ENCODE measurements at places on chromosomes 13 and 19.

DNA sequence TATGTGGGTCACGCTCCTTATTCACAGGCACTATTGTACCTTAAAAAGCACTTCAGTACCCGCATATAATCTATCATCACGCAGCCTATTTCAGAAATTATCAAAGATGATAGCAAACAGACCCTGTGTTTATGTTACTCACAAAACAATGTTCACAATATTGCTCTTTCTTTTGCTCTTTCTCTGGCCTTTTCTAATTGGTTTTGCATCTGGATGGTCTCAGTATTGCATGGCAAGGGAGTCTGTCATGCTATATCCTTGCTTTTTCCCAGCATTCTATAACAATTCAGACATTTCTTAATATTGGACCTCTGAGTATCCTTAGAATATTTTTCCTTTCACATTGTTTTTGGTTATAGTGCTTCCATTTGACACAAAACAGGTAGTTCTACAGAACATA lies 541.8 kb upstream of the KLF12 start:
- no peak for DNase-seq

DNA sequence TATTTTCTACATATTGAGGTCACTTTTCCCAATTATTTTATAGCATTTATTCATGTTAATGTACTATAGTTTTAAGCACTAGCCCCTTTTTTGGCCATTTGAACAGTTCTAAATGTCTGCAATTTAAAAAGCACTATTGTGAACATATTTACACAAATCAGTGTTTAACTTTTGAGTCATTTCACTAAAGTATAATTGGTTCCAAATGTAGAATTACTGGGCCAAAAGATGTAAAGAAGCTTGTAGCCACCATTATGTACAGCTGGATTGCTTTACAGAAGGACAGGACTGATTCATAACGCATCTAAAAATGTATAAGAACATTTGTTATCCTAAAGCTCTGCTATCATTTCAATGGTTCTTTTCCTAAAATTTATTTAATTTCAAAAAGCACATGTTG lies 16.6 kb upstream of the ATP12A start:
- no peak for DNase-seq

DNA sequence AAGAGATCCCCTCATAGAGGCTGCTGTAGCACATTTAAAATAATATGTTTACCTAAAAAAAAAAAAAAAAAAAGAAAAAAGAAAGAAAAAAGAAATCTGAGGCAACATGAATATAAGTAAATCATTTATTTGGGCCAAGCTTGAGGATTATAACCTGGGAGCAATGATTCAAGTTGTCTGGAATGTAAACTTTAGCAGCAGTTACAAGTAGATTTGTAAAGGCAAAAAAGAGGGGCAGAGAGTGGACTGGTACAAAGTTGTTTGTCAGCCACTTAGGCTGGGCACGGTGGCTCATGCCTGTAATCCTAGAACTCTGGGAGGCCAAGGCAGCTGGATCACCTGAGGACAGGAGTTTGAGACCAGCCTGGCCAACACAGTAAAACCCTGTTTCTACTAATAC lies 11.3 kb downstream of the ZNF43 start:
- DNase-seq: no peak

DNA sequence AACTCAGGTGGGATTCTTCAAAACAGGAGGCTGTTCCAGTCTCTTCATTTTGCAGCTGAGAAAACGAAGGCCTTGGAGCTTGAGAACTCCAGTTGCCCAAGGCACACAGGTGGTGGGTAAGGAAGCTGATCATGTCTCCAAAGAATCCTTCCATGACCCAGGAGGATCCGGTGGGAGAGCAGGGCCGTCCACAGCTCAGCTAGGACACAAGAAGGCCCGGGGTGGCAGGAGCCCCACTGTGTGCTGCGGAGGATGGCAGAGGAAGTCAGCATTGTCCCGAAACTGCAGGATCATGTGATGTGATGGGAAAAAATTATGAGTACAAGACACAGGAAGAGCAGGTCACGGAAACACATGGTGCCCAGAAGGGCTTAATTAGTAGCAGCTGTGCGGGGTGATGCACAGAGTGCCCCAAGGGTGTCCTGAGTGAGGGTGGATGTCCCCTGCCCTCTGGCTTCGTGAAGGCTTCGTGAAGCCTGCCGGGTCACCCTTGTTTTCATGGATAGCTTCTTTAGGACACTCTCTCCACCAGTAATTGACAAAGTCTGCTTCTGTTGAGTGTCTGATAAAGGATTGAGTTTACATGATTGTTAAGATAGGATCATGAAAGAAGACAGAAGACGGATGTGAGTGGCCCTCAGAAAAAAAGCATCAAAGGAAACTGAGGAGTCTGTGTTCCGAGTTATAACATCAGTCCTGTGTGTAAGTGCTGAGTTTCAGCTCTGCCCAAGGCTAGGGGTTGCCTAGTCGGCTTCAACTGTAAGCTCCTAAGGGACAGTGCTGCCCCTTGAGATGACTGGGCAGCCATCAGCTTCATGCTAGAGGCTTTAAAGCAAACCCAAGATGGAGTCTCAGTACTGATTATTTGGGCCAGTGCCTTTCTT lies 33.8 kb upstream of the SACS start:
- no peak for DNase-seq

GRCh38 chr19:38057959-38058690 lies 151.1 kb downstream of the SIPA1L3 start:
- DNase-seq: no peak

GRCh38 chr19:38009650-38010242 lies 102.7 kb downstream of the SIPA1L3 start:
- no peak for DNase-seq

- DNase-seq: no peak
Observed at GRCh38 chr13:99977912-99978798, 3.4 kb upstream of the ZIC2 start.

DNA sequence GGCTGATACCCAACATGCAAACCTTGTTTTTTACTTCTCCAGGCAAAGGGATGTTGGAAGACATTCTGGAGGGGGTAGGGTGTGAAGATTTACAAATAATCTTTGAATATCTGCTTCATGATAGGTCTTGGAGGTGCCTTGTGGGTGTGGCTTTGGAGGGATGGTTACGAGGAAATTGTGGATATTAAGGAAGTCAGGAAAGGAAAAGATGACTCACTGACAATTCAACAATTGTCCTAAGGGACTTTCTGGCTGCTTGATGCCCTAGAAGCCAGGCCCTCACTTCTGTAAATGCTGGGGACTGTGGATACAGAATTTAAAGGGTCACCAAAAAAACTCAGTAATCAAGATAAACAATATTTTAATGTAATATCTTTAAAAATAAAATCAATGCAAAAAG lies 37.4 kb upstream of the ZNF527 start:
- no peak for DNase-seq

DNA sequence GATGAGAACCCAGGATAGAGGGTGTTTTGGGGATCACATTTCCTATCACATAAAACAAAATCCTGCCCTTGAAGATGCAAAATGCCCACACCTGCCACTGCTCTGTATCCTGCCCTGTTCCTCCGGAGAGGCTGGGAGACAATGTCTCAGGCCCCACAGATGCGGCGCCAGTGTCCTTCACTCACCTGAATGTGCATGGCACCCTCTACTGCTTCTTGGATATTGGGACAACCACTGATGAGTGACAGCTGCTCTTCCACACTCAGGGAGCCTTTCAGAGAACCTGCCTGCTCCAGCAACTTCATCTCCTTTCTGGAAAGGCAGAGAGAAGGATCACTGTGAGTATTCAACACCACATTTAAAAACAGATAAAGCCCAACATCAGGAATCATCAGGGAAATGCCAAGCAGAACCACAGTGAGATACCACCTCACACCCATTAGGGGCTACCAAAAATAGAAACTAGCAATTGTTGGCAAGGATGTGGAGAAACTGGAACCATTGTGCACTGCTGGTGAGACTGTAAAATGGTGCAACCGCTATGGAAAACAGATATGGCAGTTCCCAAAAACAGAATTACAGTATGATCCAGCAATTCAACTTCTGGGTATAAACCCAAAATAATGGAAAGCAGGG lies 36.4 kb downstream of the CRYL1 start:
- no peak for DNase-seq

DNA sequence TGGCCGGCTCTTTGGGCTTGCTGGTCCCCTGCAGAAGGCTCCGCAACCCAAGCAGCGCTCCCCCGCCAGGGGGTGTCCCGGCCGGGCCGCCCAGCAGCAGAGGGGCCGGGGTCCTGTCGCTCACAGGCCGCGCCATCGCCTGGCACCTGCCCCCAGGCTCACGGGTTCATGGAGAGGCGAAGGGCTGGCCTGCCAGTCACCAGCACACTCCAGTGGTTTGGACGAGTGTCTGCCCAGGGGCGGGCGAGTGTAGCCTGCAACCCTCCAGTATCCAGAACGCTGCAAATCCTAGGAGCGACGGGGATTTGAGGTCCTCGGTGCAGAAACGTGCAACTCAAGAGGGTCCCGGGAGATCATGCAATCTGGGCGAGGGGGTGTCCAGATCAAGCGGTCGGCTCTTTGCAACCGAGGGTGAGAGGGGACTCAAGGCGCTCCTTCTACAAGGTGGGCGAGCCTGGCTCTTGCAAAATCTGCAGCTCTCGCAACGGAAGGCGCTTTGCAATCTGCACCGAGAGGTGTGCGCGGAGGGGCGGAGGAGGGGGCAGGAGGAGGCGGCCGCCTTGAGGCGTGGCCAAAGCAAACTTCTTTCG lies at the start of gene DBP:
DBP (minus strand) TSS at position 521 of the 590 bp plus-strand sequence; CDS start at position 136, 385 bp downstream.
- no peak for DNase-seq

DNA sequence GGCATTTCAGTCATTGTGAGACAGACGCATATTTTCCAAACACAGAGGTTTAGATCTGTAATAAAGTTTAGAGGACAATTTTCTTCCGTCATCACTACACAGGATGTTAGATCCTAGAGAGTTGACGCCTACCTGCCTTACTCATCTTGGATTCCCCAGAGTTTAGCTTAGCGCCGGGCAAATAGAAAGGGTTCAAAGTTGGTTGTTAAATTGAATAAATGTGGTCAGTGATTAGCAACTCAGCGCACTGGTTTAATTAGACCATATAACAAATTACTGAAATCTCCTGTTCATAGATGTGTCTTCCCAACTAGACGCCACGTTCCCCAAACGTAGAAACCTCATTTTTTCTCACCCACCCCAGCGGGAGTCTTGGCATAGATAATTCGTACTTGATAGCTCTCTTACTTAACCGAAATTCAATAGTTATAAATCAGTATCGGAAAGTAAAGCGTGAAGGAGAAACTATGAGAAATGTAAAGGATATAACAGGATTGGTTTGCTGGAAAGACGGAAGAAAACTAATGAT lies 726 bp upstream of the UFM1 start:
- no peak for DNase-seq

DNA sequence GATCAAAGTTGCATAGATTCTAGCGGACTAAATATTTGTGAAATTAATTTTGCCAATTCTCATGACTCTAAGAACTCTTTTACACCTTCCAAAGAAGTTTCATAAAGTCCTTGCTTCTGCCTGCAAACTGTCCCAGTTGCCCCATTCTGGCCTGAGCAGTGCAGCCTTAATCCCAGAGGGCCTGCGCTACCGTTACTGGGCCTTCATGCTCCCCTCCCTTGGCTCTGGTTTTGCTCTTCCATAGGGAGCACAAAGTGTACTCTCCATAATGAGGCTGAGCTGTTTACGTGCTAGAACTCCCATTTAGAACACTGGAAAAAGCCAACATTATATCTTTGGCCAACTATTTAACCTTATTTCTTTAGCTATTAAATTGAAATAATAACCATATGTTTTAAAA lies 2.1 kb downstream of the MTIF3 start:
- DNase-seq: no peak

DNA sequence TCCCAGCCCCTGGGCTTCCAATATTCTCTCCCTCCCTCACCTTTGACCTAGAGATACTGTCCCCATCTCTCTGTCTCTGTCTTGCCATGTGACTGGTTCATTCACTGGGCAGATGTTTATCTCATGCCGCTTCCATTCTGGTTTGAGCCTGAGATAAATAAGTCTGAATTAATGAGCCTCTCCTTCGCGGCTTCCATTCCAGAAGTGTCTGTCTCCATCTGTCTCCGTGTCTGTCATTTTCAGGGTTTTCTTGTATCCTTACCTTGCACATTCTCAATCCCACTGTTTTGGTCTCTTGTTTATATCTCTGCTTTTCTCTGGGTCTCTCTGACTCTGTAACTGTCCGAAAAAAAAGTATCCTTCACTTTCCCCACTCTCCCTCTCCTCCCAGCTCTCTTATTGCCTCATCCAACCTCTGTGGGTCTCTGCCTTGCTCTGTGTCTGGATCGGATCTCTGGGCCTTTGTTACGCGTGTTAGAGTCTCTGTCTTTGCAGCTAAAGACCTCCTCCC lies 4.3 kb downstream of the SPHK2 start:
- DNase-seq: no peak

GRCh38 chr19:14795078-14795721 lies 16.8 kb upstream of the ADGRE2 start:
- no peak for DNase-seq

DNA sequence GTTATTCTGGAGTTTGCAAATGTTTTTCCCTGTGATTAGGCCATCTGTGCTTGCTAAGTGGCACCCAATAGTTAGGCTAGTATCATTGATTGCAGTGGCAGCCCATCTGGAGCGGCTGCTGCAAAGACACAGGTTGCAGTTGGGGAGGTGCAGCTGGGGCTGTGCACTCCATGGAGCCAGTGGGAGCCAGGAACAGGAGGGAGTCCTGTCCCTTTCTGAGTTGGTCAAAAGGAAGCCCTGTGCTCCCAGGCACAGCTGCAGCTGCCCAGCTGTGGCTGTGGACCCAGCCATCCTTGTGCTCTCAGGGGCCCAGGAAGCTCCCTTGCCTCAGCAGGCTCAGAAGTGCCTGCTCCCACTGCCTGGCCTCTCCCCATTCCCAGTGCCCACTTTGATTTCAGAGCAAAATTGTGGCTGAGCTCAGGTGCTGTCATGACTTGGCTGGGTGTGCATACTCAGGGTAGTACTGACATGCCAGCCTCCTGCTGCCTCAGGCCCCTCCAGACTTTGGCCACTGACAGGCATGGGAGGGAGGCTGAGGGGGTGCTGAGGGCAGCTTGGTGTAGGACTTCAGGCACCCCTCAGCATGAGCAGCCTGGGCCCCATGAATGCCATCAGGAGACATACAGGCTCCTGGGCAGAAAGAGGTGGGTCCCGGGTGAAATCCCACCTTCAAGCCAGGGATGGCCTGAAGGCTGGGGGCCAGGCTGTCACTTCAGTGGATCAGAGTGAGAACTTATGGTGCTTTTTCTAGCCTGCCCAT lies 270.6 kb downstream of the PCDH20 start:
- no peak for DNase-seq

DNA sequence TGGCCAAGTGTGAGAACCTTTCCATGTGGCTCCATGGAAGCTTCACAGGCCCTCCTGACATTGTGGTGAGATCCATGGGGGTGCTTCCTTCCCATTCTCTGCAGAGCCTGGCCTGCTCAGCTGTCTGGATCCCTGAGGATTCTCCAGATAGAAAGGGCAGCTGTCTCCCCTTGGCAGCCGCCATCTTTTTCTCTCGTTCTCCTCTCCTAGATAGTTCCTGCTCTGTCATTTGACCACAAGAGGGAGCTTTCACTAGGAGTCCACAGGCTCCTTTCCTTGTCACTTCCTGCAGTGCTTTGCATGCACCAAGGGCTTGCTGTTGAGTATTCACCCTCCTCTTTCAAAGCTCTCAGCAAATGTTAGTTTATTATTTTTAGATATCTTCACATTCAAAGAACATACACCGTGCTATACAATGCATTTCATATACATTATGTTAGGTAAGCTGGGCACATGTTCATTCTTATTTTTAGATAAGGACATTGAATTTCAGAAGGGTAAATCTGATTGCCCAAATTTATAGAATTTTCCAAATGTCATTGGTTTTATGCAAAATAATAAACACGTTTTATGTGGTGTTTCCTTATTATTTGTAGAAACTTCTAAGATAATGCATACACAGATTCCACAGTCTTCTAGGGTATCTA lies 133.2 kb downstream of the FRY start:
- no peak for DNase-seq

Measured in vagina (tissue), 2 donors.